ENCODE measurements at places on chromosomes 7 and 10.

DNA sequence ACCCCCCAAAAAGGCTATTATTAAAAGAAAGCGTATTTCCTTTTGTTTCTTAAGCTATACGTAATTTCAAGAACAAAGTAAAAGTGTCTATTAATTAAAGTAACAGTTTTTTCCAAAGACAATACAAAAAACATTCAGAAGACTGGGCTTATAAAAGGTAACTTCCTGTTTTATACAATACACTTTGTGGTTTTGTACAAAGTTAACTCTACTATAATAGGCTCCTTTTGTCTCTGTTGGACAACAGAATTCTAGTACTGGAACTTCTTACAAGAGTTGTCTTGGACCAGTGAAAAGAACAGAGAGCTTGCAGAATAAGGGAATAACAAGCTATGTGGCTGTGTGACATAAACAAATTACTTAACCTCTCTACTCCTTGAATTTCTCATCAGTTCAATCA, 21.5 kb downstream of the SFMBT2 start:
- DNase-seq = no peak

DNA sequence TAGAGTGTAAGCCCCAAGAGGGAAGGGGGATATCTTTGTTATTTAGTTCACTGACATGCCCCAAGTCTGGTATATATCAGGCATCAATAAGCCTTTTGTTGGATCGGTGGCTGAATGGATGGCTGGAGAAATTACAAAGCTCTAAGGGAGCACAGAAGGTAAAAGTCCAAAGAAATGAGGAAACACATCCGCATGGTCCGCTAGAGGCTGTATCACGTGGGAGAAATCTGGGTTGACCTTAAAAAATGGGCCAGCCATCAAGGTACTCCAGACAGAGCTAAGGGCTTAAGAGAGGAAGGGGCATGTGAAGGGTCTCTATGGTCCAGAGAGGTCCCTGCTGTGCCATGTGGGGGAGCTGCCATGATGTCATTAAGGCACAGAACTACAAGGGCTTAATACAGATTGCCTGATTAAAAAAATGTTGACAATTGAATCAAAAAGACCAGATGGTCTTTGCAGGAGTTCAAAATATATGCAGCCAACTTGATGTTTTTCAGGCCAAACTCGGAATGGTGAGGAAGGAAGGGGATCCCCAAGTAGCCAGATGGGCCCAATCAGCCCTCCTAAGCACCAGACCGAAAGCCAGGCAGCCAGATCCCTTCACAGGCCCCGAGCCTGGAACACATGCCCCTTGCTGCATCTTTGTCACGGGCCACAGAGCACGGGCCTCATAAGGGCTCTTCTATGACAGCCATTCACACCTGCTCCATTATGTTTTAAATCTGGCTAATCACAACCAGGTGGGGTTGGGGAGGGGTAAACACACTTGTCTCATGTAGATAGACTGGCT, 31.9 kb downstream of the SCRN1 start:
- DNase-seq = peak; percentile 72

DNA sequence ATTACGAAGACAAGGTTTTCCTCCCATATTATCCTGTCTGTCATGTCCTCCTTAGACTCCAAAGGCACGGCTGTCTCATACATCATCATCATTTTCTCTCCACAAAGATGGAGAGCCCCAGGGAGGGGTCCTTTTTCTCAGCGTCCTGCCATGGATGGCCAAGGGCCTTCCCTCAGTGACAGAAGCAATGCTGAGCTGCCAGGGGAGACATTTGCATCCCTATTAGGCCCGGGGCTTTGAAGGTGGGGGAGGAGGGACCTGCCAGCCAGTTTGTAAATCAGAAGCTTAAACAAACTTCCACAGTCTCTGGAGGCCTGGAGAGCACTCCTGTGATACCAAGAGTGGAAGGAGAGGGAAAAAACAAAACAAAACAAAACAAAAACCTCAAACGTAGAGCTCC, 112.4 kb upstream of the ADO start:
- DNase-seq = no peak

GRCh38 chr7:116164552-116165306, 45.6 kb upstream of the TES start:
- no peak for DNase-seq

- DNase-seq = no peak
Measured at GRCh38 chr10:30873411-30873810, 158.3 kb downstream of the ZNF438 start.

DNA sequence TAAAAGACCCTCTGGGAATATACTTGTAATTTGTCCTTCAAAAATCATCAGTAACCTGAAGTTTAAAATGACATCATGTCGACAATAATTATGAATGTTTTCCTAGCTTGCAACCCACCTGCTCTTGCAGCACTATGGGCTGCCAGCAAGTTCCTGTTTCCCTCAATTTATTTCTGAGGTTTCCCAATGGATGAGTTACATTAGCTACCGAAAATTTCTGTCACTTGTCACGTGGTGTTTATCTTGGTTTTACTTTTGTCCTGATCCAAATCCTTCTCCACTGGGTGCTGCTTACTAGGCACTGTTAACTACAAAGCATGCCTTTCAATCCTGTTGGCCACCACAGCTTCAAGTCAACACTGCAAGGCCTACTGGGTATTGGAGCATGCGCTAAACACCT, 31.5 kb downstream of the GIMAP8 start:
- no peak for DNase-seq

- no peak for DNase-seq
Measured at GRCh38 chr10:73782749-73783085, 869 bp downstream of the CHCHD1 start.

DNA sequence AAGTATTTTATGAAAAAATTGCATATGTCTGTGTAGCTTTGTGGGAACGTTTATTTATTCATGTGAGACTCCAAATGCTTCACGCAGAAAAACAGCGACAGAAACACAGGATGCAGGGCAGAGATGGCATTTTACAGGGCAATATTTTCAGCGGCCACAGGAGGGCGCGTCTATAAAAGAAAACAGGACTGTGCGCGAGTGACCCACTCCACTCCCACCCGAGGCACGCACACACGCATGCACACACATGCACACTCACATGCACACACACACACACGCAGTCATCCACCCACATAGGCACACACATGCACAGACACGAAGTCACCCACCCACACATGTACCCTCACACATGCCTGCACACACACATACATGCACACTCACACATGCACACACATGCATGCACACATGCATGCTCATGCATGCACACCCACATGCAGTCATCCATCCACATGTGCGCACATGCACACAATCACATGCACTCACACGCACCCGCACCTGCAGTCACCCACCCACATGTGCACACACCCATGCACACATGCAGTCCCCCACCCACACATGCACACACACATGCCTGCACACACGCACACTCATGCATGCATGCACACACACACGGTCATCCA, 96.3 kb downstream of the DNAJB6 start:
- DNase-seq = peak; percentile 58
